A549 treated with GW870086 at 1 μM for 4 hours (cell line): ENCODE measurements at places on chromosomes 6 and 20. TPM values are rescaled to one million over a fixed set of nuclear protein-coding genes. Genes with fewer than 3 reads are reported as not detected.

DSP gene
- total RNA-seq = 30.1 to 48.6 TPM (median 45.8 TPM) in 5 replicates

CST2 gene
- total RNA-seq = 0.19 to 0.43 TPM (median 0.27 TPM) in 4 of 5 replicates, not detected in the other

DEFB128 gene
- total RNA-seq = not detected in 5 replicates

HEY2 gene
- total RNA-seq = 0.06 to 0.07 TPM (median 0.06 TPM) in 3 of 5 replicates, not detected in the others

COL10A1 gene
- total RNA-seq = not detected in 5 replicates
